Stimulated activated memory B cell treated with anti-CD40 and anti-IgM and Interleukin-4, amounts not matched to agents 10 μg/mL and 1 μg/mL and 100 μg/mL, for 72 hours (primary cell): ENCODE measurements at places on chromosomes 16 and 17.

DNA sequence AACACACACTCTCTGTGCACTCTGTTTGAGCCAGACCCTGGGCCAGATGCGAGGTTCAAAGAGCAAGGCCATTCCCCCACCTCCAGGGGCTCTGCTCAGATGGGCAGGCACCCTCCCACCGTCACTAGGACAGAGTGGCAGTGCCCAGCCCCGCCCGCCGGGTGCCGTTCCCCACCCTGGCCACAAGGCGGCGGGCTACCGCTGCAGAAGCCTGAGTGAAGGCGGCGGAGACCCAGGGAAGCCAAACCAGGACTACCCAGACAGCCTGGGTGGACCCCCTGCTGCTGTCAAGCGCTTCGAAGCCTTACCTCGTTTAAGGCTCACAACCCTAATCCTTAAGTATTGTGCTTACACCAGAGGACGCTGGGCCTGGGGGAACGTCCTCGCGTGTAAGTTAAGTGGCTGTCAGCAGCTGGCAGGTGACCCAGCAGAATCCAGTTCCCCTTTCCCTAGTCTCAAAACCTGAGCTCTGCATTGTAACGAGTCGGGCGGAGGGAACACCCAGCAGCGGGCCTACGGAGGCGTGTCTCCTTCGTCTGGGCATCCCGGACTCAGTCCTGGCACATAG lies 4.5 kb downstream of the ARHGAP27 start:
- peak; percentile 86 for ATAC-seq

DNA sequence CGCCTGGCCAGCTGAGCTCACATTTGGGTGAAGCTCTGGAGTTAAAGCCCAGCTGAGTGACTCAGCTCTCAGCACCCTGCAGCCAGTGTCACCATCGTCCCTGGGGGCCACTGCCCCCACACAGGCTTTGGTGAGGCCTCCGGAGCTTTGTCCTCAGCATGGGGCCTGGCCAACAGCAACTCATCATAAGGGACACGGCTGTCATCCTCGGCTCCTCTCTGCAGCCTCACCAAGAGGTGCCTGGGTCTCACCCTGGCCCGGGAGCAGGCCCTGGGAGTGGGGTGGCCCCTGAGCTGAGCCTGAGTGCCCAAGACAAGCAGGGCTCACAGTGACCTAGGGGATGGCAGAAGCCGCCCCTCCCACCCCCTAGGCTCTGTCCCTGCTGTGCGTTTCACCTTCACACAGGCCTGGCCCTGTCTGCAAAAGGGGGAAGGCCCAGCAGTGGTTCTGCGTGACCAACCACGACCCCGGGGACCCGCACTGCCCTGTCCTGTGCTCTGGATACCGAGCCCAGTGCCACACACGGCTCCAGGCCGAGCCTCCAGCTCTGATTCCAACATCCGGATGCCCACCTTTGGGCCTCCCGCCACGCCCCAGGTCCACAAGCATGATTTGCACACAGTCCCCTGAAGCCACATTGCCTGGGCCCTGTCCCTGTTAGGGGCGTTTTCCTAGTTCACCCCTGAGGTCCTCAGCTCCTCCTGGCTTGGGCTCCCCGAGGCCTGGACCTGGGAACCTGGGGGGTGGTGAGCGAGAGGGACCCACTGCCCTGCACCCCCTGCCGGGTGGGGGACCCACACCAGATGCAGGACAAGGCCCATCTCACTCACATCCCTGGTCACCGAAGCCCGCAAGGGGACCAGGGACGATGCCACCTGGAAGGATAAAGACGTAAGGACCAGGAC lies 21.8 kb upstream of the AATK start:
- ATAC-seq, result no peak

GRCh38 chr16:49599704-49600103 lies 226.1 kb downstream of the C16orf78 start:
- ATAC-seq, result no peak

GRCh38 chr17:65794572-65794971 lies 233.1 kb upstream of the AXIN2 start:
- no peak for ATAC-seq

DNA sequence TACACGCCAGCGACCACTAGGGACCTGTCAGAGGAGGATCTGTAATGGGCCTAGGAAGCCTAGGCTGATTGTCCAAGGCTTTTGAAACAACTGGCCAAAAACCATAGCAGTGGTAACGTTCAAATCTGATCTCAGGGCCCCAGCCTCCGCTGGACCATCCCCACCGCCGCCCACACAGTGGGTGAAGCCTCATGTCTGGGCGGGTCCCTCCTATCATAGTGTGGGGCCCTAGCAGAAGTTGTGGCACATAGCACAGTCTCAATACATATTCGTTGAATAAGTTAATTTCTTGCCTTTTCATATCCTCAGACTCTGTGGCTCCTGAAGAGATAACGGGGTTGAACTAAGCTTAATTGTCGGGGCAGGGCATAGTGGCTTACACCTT lies 818 bp downstream of the DPH1 start:
- ATAC-seq, result peak; percentile 29
